HCT116 (cell line): ENCODE measurements at places on chromosomes 13 and 19.

DNA sequence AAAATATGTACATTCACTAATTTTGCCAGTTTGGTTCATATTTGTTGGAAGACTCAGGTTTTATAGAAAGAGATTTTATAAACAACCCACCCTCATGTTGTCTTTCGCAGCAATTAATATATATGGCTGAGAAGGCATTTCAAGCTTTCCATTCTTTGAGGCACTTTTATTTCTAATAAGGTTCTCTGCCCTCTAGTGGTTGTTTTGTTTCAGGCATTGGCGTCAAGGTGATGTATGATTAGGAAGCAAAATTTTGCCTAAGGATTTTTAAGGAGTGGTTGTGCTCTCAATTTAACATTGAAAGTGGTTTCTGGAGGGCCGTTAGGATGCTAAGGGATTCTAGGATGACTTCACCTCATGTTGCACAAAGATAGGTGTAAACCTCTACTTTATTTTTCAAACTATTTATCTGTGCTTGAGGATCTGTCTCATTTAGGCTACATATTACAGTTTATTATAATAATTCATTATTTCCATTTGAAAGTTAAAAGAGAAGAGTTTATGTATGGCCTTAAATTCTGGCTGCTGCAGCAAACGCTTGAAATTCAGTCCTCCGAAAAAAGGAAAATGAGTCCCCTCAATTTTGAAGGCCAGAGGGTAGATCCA lies 35.9 kb downstream of the OXGR1 start:
- no peak overlapping the region for H3K27ac ChIP-seq
- H3K27me3 ChIP-seq: peaks cover 3% of the 10 kb centered on the region; the same call in 1 of the 2 replicates
- no peaks in the 10 kb centered on the region for H3K36me3 ChIP-seq
- H3K4me1 ChIP-seq: no peaks in the 10 kb centered on the region

GRCh38 chr13:30158774-30159445 lies 148.4 kb downstream of the KATNAL1 start:
- no peak overlapping the region for H3K27ac ChIP-seq
- H3K4me3 ChIP-seq: no peak overlapping the region
- no peaks in the 10 kb centered on the region for H3K36me3 ChIP-seq
- no peak for DNase-seq

- H3K4me1 ChIP-seq: no peaks in the 10 kb centered on the region
- peaks cover 7% of the 10 kb centered on the region; the same call in 1 of the 2 replicates for H3K36me3 ChIP-seq
- no peak overlapping the region for H3K4me3 ChIP-seq
- DNase-seq: no peak
- H3K27ac ChIP-seq: no peak overlapping the region
Observed at GRCh38 chr13:50917572-50917971, 8.0 kb downstream of the RNASEH2B start.

- H3K27ac ChIP-seq: no peak overlapping the region
- no peak for DNase-seq
- H3K4me1 ChIP-seq: no peaks in the 10 kb centered on the region
- peaks cover 4% of the 10 kb centered on the region for H3K27me3 ChIP-seq
- H3K36me3 ChIP-seq: no peaks in the 10 kb centered on the region
Observed at GRCh38 chr13:39433651-39434050, 169.3 kb downstream of the LHFPL6 start.

- peak overlapping the region; percentile 90 for H3K27ac ChIP-seq
- peak; percentile 84 for DNase-seq
- H3K4me1 ChIP-seq: peaks cover 18% of the 10 kb centered on the region
- peak overlapping the region; percentile 97 for H3K4me3 ChIP-seq
Observed at GRCh38 chr19:19032420-19033175, 719 bp downstream of the SUGP2 start.

DNA sequence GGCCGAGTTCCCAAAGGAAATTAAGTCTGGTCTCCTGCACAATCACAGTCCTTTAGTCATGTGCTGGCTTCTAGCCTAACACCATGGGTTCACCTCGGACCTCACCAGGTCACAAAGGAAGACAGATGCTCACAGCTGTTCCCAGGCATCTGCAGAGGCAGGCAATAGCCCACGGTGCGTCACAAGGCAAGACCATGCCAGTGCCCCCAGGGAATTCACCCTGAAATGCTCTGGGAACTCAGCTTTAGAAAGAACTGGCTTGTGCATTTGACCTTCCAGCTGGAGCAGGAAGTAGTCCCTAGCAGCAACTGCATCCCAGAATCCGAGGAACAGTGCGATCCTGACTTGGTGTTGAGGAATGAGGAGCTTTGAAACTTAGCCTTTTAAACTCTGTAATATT lies 96.8 kb upstream of the WASF3 start:
- no peaks in the 10 kb centered on the region for H3K36me3 ChIP-seq
- no peak for DNase-seq
- H3K27me3 ChIP-seq: peaks cover 20% of the 10 kb centered on the region; the same call in 1 of the 2 replicates
- 0 out of 2 replicates have a peak, but pooled peaks cover 3% of the 10 kb centered on the region for H3K4me1 ChIP-seq

- H3K36me3 ChIP-seq: no peaks in the 10 kb centered on the region
- H3K27ac ChIP-seq: no peak overlapping the region
- H3K4me3 ChIP-seq: no peak overlapping the region
- DNase-seq: no peak
- no peaks in the 10 kb centered on the region for H3K27me3 ChIP-seq
- no peaks in the 10 kb centered on the region for H3K4me1 ChIP-seq
Observed at GRCh38 chr19:50548191-50549058, 19.8 kb downstream of the LRRC4B start.

- H3K27me3 ChIP-seq: no peaks in the 10 kb centered on the region
- H3K4me1 ChIP-seq: peaks cover 27% of the 10 kb centered on the region
Observed at GRCh38 chr19:2266183-2266993, 10.2 kb upstream of the JSRP1 start.

DNA sequence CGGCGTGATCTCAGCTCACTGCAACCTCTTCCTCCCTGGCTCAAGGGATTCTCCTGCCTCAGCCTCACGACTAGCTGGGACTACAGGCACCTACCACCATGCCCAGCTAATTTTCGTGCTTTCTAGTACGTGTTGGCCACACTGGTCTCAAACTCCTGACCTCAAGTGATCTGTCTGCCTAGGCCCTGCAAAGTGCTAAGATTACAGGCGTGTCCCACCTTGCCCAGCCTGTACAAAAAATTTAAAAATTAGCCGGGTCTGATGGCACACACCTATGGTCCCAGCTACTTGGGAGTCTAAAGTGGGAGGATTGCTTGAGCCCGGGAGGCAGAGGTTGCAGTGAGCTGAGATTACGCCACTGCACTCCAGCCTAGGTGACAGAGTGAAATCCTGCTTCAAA lies 4.7 kb upstream of the MEX3D start:
- no peak for DNase-seq
- no peak overlapping the region for H3K27ac ChIP-seq
- H3K36me3 ChIP-seq: no peaks in the 10 kb centered on the region
- no peak overlapping the region for H3K4me3 ChIP-seq

DNA sequence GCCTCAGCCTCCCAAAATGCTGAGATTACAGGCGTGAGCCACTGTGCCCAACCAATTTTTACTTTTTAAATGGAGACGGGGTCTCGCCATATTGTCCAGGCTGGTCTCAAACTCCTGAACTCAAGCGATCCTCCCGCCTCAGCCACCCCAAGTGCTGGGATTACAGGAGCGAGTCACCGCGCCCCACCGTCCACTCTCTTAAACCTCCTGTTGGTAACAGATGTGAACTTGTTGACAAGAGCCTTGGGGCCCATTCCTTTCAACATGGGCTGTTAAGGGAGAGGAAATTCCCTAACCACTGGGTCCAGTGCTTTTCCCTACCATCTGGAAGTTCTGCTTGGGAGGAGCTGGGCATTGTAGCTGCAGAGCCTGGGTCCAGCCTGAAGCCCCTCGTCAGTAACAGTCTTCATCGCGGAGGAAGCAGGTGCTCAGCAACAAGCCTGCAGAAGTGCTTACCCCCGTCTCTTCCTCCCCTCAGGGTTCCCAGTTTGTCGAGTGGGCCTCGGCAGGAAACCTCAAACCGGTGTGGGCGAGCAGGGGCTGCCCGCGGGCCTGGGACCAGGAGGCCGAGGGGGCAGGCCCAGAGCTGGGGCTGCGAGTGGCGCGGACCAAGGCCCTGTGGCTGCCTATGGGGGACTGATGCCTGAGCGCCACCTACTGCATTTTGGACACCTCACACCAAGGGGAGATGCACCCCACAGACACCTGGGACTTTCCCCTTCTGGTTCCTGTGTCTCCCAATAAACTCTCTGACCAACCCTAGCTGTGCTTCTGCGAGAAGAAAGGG lies 4.0 kb upstream of the FLT3LG start:
- no peak overlapping the region for H3K4me3 ChIP-seq
- no peak overlapping the region for H3K27ac ChIP-seq
- no peaks in the 10 kb centered on the region; the same call in 1 of the 2 replicates for H3K36me3 ChIP-seq
- H3K4me1 ChIP-seq: peaks cover 28% of the 10 kb centered on the region
- no peaks in the 10 kb centered on the region for H3K27me3 ChIP-seq
- DNase-seq: no peak

GRCh38 chr13:22765547-22765946 lies 415.2 kb upstream of the SGCG start:
- no peak overlapping the region for H3K27ac ChIP-seq
- no peaks in the 10 kb centered on the region for H3K27me3 ChIP-seq

GRCh38 chr19:4081441-4082129 lies 14.9 kb upstream of the ZBTB7A start:
- no peak for DNase-seq
- H3K27ac ChIP-seq: no peak overlapping the region; the same call in 1 of the 2 replicates
- H3K4me1 ChIP-seq: peaks cover 12% of the 10 kb centered on the region
- H3K27me3 ChIP-seq: no peaks in the 10 kb centered on the region
- no peak overlapping the region for H3K4me3 ChIP-seq

GRCh38 chr13:29505950-29506349 lies 89.5 kb downstream of the SLC7A1 start:
- H3K4me3 ChIP-seq: no peak overlapping the region
- no peaks in the 10 kb centered on the region for H3K36me3 ChIP-seq
- no peak for DNase-seq

DNA sequence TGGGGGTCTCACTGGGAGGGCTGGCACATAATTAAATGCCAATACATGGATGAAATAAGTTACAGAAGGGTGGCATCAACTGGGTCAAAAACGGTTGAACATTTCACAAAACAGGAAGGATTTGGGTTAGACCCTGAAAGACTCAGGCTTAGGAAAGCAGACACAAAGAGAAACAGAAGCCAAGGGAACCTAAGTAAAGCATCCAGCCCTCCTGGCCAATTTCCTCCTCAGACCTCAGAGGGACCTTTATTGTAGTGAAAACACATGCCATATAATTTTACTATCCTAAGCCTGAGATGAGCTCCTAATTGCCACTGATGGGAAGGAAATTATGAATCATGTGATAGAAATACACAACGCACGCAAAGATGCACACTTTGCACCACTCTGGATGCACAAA lies 12.1 kb upstream of the CEACAM3 start:
- no peaks in the 10 kb centered on the region for H3K4me1 ChIP-seq
- H3K27me3 ChIP-seq: peaks cover 65% of the 10 kb centered on the region
- no peaks in the 10 kb centered on the region for H3K36me3 ChIP-seq
- H3K27ac ChIP-seq: no peak overlapping the region
- DNase-seq: no peak

GRCh38 chr13:25901460-25902376 lies 150.1 kb downstream of the SHISA2 start:
- H3K4me3 ChIP-seq: no peak overlapping the region
- DNase-seq: no peak
- H3K27me3 ChIP-seq: peaks cover 45% of the 10 kb centered on the region

DNA sequence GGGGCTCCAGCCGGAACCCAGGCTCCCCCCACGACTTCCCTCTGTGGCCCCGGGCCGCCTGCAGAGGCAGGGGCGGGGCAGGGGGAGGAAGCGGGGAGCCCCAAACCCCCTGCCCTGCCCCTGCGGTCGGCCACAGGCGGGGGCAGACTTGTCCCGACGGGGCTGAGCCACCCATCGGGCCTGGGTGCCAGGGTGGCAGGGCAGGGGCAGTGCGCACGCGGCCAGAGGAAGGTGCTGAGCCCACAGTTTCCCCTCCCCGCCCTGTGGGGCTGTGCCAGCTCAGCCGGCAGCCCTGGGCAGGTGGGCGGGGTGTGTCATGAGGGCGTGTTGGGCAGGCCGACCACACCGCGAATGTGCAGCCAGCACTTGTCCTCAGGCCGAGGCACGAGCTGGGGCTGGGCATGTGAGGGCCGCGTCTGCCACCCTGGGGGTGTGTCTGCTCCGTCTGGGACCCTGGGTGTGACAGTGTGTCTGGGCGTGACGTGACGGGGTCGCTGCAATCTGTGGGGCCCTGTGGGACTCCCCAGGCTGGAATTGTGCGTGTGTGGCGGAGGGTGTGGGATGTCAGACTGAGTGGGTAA lies 17.7 kb downstream of the CCDC97 start:
- no peaks in the 10 kb centered on the region for H3K27me3 ChIP-seq
- H3K4me1 ChIP-seq: peaks cover 29% of the 10 kb centered on the region
- peak overlapping the region; percentile 42; the same call in 1 of the 2 replicates for H3K27ac ChIP-seq
- peak overlapping the region; percentile 20; the same call in 1 of the 2 replicates for H3K4me3 ChIP-seq

DNA sequence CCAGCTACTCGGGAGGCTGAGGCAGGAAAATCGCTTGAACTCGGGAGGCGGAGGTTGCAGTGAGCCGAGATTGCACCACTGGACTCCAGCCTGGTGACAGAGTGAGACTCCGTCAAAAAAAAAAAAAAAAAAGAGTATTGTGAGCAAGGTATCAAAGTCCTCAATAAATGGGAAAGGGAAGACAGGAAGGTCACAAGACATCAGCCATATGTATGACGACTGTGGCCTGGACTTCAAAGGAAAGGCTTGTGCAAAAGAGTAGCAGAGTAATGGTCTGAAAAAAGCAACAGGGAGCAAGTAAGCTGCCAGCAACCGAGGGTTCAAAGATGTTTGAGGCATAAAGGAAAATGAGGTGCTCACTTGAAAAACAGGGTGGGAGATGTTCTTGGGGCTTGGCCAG lies 116.0 kb upstream of the WASF3 start:
- 0 out of 2 replicates have a peak, but pooled peaks cover 15% of the 10 kb centered on the region for H3K27me3 ChIP-seq
- no peak overlapping the region for H3K4me3 ChIP-seq
- DNase-seq: no peak
- no peak overlapping the region for H3K27ac ChIP-seq

DNA sequence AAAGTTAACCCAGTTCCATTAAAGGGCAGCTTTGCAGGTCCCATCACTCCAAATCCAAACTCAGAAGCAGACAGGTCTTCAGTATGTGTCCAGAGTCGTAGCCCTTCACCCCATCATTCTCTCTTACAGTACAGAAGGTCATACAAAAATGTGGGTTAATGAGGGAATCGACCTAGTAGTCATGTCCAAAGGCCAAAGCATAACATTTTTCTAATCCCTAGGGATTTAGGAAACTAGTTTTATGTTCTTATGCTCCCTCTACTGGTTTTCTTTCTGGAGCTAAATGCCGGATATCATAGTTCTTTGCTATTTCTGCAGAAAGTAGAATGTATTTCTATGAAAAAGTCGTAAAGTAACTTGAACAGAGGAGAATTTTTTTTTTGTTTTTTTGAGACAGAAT lies 72.2 kb downstream of the DHRS12 start:
- H3K4me1 ChIP-seq: 0 out of 2 replicates have a peak, but pooled peaks cover 4% of the 10 kb centered on the region
- H3K4me3 ChIP-seq: no peak overlapping the region
- no peak overlapping the region for H3K27ac ChIP-seq
- no peaks in the 10 kb centered on the region for H3K36me3 ChIP-seq
- no peaks in the 10 kb centered on the region for H3K27me3 ChIP-seq

- no peak for DNase-seq
- H3K27ac ChIP-seq: no peak overlapping the region
- H3K36me3 ChIP-seq: no peaks in the 10 kb centered on the region
- H3K4me3 ChIP-seq: no peak overlapping the region
Observed at GRCh38 chr13:111488486-111489132, 168.2 kb downstream of the TEX29 start.
